Stimulated activated CD8-positive, alpha-beta memory T cell treated with anti-CD3 and anti-CD28 coated beads, Interleukin-4, amount 100 ng/mL, for 48 hours (primary cell): ENCODE measurements at places on chromosomes 11 and 22.

GRCh38 chr11:109972181-109972715 is 120.9 kb upstream of the ZC3H12C start:
- no peak for DNase-seq

DNA sequence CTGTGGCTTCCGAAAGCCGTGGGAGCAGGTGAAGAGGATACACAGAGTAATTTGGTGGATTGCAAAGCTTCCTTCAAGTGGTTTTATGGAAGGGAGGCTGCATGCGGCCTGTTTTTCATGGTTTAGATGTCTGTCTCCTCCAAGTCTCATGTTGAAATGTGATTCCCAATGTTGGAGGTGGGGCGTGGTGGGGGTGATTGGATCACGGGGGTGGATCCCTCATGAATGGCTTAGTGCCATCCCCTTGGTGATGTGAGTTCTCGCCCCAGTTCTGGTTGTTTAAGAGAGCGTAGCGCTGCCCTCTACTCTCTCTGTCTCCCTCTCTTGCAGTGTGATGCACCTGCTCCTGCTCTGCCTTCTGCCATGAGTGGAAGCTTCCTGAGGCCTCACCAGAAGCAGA is 247.8 kb upstream of the B3GAT1 start:
- DNase-seq: peak; percentile 7

DNA sequence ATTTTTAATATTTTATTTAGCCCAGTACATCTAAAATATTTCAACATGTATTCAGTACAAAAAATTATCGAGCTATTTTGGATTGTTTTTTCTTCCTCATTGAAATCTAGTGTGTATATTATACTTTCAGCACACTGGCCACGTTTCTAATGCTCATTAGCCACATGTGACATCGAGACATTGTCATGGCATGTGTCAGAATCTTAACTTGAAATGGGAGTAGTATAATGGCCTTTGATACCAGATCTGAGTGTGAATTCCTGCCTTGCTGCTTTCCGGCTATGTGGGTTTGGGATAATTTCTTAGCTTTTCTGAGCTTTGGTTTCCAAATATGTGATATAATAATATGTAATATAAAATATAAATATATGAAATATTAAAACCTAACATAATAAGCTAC is 54.3 kb downstream of the BCL2L13 start:
- DNase-seq: no peak

DNA sequence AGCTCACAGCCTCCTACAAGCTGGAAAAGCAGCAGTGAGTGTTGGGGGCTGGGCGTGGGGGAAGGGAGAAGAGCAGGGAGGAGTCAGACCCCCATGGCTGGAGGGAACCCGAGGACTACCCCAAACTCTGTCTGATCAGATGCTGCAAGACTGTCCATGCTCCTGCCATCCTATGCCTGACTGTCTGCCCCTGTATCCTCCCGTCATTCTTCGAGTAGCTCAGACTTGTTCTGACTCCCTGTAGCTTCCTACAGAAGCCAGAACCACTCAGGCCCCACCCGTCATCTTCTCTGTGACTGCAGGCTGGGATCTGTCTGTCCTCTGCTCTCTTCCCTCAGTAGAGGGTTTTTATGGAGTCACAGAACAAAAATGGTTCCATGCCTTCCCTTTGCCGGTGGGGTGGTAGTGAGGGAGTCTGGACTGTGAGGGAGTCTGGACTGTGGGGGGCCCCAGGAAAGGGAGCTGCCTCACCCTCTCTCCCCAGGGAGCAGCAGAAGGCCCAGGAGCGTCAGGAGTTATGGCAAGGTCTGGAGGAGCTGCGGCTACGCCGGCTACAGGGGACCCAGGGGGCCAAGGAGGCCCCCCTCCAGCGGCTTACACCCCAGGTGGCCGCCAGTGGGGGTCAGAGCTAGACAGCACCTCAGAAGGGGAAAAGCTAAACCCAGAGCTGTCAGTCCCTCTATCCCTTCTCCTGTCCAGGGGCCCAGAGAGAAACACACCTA is 2.3 kb downstream of the GPHA2 start:
- no peak for DNase-seq

GRCh38 chr11:73851046-73851764 is 25.4 kb downstream of the COA4 start:
- no peak for DNase-seq

DNA sequence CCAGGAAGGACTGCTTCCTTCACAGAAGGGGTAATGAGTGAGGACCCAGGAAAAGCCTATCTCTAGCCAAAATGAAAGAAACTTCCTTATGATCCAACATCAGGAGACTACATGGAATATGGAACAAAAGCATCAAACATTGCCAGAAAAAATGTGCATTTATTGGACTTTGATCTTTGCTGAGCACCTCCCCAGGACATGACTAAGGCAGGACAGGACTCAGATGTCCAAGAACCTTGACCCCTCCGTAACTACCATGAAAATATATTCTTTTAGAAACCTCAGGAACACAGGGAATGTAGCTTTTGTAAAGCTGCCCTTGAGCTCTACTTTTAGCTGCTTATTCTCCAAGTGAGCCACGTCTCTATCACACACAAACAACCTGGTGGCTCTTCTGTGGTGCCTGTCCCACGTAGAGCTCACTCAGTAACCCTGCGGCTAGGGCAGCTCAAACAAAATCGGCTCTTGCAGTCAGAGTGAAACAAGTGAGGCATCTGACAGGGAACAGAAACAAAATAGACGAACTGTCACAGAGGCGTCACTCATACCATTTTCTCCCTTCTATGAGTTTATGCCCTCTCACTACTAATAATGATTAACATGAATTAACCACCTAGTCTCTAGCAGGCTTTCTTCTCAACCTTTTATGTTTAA is 471.5 kb upstream of the API5 start:
- DNase-seq: no peak

DNA sequence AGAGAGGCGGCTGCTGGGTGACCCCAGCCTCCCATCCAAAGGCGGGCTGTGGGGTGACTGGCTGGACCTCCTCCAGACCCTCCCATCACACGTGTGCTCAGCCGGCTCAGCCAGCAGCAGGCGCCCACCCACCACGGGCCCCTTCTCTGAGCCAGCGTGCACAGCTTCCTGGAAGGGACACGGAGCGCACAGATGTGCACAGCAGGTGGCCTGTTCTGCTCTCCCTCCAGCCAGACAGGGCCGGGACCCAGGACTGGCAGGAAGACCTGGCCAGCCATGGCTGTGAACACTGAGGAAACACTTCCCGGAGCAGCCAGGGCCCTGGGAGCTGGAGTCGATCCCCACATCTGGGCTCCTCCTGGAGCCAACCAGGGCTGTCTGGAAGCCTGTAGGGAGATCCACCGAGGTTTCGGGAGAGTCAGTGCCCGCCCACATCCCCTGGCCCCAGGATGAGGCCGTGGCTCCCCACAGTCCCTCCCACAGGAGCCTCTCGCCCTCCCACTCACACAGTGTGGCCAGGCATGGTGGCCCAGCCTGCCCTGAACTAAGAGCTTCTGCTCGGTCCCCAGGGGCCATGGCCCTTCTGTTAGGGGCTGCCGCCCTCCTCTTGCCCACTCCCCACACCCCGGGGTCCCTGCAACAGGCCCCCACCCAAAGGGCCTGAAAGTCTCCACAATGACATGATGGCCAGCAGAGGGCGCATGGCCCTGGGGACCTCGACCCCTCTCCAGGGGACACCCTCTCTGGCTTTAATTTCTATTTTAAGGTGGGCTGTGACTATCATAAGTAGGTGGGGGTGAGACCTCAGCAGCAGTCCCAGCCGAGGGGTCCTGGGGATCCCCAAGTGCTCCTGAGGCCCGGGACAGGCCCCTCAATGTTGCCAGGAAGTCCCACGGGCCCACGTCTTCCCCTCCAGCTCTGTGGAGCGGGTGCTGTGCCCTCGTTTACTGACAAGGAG is 90.6 kb upstream of the FGF3 start:
- peak; percentile 43 for DNase-seq

DNA sequence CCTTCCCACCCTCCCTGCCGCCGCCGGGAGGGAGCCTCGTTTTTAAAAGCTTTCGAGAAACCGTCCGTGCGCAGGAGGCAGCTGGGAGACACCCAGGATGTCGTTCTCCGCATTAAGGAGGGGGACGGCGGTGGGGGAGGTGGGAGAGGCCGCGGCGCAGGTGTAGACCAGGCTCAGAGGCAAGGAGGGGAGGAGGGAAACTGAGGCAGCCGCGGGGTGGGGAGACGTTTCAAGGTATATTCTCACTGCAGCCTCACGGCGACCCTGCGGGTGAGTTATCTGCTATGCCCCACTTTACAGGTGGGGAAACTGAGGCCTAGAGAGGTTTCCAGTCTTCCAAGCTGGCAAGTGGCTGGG is 42.7 kb downstream of the CYTH4 start:
- no peak for DNase-seq

DNA sequence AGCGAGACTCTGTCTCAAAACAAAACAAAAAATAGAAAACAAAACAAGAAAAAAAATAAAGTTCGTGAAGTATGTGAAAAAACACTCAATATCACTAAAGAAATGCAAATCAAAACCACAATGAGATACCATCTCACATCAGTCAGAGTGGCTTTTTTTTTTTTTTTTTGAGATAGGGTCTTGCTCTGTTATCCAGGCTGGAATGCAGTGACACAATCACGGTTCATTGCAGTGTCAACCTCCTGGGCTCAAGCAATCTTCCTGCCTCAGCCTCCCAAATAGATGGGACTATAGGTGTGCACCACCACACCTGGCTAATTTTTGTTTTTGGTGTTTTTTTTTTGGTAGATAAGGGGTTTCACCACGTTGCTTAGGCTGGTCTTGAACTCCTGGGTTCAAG is 37.5 kb downstream of the ATG16L2 start:
- DNase-seq: no peak

GRCh38 chr11:72969894-72970335 is 155.7 kb downstream of the ATG16L2 start:
- DNase-seq: no peak

GRCh38 chr22:20158391-20159036 is 7.7 kb upstream of the CCDC188 start:
- DNase-seq: no peak

- peak; percentile 29 for DNase-seq
Observed at GRCh38 chr22:17917490-17917983, 106.8 kb downstream of the MICAL3 start.

- DNase-seq: peak; percentile 86
Observed at GRCh38 chr22:37267135-37267587, 15.1 kb upstream of the CYTH4 start.

GRCh38 chr22:41970601-41971000 is 1.4 kb downstream of the SEPTIN3 start:
- DNase-seq: no peak
